LNCaP clone FGC (cell line): ENCODE measurements at places on chromosomes 2 and 18.

DNA sequence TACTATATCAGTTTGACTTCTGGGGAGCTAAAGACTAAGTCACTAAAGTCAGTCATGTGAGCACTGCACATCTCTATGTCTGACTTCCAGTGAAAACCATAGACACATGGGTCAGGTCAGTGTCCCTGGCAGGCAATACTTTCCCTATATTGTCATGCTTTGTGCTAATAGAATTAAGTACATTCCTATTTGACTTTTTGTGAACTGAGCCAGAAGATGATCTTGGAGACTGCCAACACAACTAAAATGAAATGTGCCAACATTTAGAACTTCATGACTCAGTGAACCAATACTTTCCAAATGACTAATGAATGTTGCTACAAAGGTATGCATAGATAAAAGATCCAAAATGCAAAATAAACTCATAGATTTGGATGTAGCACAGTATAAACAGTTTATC is 820.8 kb upstream of the FAM98A start:
- no peak for DNase-seq

DNA sequence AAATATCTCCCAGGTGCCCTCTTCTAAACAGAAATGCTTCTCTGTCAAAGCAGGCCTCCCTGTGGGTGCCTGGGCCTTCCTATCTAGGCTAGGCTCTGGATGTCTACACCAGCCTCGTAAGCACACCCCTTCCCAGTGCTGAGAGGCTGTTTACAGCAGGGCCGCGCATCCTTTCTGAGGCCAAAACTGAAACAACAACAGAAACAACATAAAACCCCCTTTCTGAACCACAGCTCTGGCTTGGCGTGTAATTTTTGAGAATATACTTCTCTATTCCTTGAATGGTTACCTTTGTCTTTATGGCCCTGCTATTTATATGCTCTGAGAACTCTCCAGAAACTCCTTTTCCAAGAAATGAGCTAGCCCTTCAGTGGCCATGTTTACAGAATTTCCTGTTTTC is 118.4 kb downstream of the BCL2L11 start:
- DNase-seq, result no peak

DNA sequence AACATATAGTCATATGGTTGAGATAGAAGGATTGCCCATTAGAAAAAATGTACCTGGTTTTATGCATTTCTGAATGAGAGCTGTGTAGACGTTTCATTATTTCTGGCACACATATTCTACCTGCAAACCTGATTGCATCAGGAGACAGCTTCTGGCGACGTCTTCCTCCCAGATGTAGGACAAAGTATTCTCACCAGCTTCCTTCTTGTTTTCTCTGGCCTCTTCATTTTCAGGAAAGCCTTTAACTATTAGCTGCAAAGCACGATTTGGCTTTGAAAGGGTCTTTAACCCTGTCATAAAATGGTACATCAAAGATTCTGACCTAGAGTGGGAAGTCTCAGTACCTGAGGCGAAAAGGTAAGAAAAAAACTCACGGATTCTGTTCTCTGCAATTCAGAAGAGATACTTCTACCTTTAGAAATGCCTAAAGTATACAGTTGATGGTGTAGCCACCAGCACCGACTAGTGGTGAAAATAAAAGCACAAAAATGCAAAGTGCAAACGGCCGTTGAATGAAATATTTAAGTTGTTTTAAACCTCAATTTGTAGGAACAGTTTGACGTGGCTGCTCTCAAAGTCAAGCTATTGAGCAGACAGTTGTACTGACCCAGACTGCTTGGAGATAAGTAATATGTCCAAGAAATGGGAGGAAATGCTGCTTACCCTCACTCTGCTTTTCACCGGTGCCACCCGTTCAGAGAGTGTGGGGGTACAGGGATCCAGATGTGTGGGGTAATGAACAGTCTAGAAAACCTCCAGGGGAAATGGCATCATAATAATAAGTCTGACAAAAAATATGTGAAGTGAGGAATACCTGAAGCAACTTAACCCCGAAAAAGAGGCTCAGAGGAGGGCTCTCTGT is 20.2 kb downstream of the IL18RAP start:
- no peak for DNase-seq

- no peak for DNase-seq
Observed at GRCh38 chr2:127580167-127581049, 44.9 kb downstream of the MYO7B start.

GRCh38 chr2:190794377-190794776 is 86.2 kb upstream of the GLS start:
- DNase-seq, result no peak

- DNase-seq, result no peak
Observed at GRCh38 chr2:36964496-36965058, 1.8 kb downstream of the STRN start.

- no peak for DNase-seq
Observed at GRCh38 chr2:8268172-8268783, 413.6 kb upstream of the ID2 start.

DNA sequence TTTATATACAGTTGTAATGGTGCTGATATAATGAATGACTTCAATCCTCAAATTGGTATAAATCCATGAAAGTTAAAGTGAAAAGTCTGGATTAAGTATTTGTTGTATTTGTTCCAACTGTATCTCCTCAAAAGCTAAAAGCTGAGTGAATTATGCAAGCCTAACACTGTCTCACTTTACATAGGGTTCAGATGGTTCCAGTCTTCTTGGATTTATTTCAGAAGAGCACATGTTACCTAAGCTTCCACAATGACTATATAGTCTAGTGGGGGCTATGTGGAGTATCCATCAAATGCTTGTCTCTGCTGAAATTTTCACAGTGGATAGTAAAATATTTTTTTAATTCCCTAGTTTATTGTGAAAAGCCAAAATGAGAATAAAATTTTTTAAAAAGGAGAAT is 13.0 kb downstream of the MCEE start:
- DNase-seq, result no peak

DNA sequence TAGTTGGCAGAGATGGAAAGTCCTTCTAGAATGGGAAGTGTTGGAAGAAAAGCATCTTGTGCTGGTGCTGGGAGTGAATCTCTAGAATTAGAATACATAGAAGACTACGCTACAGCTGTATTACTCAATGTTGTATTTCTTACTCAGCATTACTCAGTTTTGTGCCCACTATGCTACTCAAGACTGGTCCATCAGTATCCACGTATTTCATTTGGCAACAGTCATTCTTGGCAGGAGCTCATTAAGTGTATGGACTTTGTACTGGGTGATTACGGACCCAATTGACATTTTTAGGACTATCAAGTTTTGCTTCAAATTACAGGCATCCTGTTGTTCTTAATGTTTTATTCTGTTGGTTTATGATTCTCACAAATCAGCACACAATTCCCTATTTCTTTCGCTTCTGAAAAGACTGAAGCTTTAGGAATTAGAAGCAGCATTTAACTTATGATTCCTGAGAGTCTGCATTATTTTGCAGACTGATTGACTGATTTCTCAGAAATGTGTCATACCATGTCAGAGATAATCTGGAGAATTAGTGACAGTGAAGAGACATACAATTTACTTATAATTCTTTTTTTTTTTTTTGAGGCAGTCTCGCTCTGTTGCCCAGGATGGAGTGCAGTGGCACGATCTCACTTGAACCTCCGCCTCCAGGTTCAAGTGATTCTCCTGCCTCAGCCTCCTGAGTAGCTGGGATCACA is 136.9 kb downstream of the MYO3B start:
- no peak for DNase-seq

DNA sequence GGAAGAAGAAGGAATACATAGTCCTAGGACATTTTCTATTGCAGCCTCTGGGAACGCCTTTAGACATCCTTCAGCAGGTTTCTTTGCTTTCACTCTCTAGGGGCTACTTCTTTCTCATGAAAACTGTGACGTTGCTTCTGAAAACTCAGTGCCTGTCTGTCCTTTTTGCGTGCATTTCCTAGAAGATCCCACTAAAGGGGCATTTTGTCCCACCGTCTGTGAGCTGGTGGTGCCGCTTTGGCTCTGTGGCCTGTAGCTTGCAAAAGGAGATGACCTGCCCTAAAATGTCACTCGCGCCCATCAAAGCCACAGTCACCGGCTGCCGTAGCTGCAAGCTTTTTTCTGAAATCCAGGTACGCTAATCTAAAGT is 579 bp downstream of the STAT4 start:
- no peak for DNase-seq

GRCh38 chr2:133886735-133887675 is 318.7 kb upstream of the NCKAP5 start:
- peak; percentile 63 for DNase-seq

DNA sequence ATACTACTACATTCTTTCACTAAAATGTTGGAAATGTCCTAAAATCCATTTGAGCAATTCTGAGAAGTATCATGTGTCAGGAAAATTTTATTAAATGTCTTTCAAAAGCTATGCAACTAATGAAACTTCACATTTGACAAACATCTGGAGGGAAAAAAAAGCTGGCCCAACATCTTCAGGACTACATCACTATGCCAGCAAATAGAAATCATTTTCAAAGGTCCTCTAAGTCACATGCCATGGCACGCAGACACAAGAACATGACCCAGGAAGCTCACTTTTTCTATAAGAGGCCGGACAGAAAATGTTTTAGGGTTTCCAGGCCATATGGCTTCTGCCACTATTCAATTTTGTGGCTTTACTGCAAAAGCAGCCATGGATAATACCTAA is 11.6 kb downstream of the KANSL3 start:
- DNase-seq, result no peak

GRCh38 chr2:202436626-202437025 is 60.5 kb downstream of the BMPR2 start:
- no peak for DNase-seq

DNA sequence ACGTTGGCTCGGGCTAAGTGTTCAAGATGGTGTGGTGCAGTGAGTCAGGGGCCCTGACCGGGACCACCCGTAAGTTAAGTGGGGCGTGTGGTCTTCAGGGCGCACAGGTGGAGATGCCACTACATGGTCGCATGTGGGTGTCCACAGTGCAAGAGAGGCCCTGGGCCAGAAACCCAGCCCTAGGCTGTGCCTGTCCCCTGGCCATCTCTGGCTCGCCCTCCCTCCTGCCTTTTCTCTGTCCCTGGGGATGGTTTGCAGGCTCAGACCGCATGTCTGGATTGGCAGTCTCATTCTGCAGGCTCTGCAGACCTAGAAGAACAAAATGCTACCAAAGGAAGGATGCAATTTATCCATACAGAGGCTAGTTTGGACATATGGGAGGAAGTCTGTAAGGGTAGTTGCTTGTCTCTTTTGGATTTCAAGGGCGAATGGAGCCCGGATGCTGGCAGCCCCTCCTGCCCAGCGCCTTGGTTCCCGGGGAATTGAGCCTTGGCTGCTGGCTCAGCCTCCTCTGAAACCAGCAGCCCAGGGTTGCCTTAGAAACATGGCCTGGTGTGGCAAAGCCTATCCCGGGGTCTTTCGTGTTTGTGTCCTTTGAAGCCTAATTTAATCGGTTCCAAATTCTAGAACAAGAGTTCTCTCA is 417.5 kb upstream of the HS6ST1 start:
- no peak for DNase-seq

DNA sequence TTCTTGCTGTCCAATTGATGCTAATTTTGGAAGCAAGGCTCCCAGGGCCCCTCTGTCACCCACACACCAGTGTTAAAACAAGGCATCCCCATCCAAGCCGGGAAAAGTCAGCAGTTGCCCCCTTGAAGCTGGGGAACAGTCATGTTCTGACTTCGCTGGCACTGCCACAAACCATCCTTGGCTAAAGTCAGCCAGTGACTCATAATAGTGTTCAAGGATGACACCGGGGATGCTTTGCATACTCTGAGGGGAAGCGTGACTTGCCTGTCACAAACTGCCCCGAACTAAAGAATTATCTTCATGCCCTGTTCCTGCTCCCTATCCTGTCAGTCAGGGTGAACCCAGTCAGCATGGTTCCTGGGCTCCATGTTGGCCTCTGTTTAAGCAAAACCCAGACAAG is 37.0 kb downstream of the TGFA start:
- no peak for DNase-seq

DNA sequence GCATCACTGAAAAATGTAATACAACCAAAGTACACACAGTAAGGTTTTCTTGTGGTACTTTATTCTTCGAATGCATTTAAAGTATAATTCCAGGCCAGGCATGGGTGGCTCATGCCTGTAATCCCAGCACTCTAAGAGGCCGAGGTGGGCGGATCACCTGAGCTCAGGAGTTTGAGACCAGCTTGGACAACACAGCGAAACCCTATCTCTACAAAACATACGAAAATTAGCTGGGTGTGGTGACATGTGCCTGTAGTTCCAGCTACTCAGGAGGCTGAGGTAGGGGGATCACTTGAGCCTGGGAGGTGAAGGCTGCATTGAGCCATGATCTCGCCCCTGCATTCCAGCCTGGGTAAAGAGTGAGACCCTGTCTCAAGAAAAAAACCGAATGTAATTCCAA is 3.9 kb upstream of the TTC39C start:
- no peak for DNase-seq

GRCh38 chr2:100983684-100984310 is 18.3 kb upstream of the RPL31 start:
- no peak for DNase-seq

GRCh38 chr2:181948227-181948626 is 37.4 kb upstream of the PPP1R1C start:
- DNase-seq, result no peak

DNA sequence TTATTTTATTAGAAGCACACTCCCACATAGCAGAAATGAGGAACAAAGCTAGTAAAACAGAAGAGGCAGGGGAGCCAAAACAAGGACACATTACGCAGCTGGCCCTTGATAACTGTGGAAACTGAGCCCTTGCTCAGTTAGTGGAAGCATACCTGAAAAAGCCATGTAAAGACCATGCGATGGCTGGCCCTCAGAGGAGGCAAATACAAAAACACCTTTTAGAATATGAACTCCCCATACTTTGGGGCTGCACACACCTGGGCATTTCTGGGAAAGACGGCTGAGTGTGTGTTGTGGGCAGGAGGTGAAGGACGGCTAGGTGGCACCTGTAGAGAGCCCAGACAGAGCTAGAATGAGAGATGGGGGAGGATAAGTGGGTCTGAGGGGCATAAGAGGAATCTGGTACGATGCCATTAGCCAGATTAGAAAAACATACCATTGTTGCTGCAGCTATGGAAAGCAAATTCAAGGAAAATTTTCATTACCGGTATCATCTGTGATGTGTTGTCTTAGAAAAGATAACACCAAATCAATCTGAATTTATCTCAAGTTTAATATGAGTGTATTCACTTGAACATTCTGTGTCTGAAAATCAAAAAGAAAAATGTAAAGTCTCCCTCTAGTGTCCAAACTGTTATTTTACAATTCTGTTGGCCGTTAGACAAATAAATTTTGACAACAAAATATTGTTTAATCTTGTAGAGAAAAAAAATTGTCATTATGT is 45.2 kb upstream of the SULT1C3 start:
- no peak for DNase-seq

DNA sequence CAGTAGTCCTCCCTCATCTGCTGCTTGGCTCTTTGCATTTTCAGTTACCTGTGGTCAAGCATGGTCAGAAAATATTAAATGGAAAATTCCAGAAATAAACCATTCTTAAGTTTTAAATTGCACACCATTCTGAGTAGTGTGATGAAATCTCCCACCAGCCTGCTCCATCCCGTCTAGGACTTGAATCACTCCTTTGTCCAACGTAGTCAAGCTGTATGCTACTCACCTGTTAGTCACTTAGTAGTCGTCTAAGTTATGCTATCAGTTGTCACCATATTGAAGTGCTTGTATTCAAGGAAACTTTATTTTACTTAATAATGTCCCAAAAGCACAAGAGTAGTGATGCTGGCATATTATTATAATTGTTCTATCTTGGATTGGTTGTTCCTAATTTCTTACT is 172.5 kb downstream of the FIGN start:
- no peak for DNase-seq
